ENCODE measurements at places on chromosomes 13 and 19. TPM values are rescaled to one million over a fixed set of nuclear protein-coding genes. Genes with fewer than 3 reads are reported as not detected.

The ZNF583 gene
- 8.6 TPM for total RNA-seq

The WTIP gene
- 25.6 TPM for total RNA-seq

The FREM2 gene
- 5.5 TPM for total RNA-seq

The IGFL3 gene
- not detected for total RNA-seq

The CD22 gene
- total RNA-seq, result 15.0 TPM

The KLK3 gene
- total RNA-seq, result 0.63 TPM

The ELSPBP1 gene
- total RNA-seq, result 1.1 TPM
